ENCODE measurements at places on chromosomes 4 and X. TPM values are rescaled to one million over a fixed set of nuclear protein-coding genes. Genes with fewer than 3 reads are reported as not detected.

DNA sequence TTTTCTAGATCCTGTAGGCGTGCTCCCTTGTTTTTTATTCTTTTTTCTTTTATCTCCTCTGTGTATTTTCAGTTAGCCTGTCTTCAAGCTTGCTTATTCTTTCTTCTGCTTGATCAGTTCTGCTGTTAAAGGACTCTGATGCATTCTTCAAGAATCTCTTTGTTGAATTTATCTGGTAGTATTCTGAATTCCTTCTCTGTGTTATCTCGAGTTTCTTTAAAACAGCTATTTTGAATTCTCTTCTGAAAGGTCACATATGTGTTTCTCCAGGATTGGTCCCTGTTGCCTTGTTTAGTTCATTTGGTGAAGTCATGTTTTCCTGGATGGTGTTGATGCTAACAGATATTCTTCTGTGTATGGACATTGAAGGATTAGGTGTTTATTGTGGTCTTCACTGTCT, 15.3 kb downstream of the RAB33B start:
- H3K27me3 ChIP-seq, result no peaks in the 10 kb centered on the region
- no peaks in the 10 kb centered on the region for H3K4me1 ChIP-seq
- H3K27ac ChIP-seq, result no peak overlapping the region

GRCh38 chr4:119211867-119212233, 663 bp upstream of the USP53 start:
- H3K27ac ChIP-seq, result peak overlapping the region; percentile 98
- no peak for DNase-seq
- H3K36me3 ChIP-seq, result no peaks in the 10 kb centered on the region

DNA sequence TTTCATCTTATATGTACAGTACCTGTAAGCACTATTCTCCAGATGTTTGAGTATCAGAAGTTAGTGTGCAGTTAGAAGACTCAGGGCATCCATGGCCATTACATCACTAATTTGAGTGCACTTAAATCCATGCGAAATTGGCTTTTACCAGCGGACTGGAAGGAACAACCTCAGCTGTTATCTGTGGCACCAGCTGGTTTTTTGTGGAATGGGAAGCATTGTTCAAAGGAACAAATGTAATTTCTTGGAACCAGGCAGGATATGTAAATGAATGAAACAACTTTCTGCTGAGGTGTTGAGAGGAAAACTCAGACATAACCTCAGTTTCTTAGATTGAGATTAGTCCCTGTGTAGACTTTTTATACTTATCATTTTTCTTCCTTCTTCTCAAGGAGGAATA, 60.2 kb downstream of the PDGFRA start:
- no peak for DNase-seq
- H3K36me3 ChIP-seq, result no peaks in the 10 kb centered on the region
- H3K4me3 ChIP-seq, result no peak overlapping the region
- no peaks in the 10 kb centered on the region for H3K27me3 ChIP-seq
- no peaks in the 10 kb centered on the region for H3K4me1 ChIP-seq

GAB1 gene
- 130 TPM for total RNA-seq

STBD1 gene
- 25.5 TPM for total RNA-seq

DNA sequence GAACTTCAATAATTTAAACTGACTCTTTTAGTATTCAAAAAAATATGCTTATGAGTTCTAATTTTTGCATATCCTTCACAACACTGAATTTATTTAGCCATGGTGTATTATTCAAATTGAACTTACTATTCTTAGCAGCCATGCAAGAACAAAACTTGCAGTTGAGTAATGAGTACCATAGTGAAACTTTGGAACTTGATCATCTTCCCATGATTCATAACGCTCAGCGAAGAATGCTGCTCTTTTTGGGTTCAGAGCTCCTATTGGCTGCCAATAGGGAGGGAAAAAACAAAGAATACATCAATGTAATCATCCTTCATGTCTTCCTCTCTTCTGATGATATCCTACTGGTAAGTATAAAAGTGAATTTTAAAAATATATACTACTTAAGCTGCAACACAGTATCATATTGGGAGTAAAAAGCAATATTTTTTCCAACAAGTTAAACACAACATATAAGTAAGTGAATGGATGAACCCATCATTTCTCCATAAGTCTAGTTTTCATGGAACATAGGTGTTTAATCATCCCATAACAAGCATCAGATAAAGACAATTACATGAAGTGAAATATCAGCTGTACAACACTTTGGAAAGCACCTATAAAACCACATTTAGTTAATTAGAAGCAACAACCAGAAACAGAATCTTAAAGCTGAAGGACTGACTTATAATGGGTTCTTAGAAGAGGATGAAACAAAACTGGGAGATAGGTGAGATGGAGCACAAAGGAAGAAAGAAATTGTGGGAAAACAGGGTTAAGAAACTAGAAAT, 145.2 kb upstream of the MAB21L2 start:
- H3K27me3 ChIP-seq, result no peaks in the 10 kb centered on the region
- H3K4me3 ChIP-seq, result no peak overlapping the region
- H3K27ac ChIP-seq, result no peak overlapping the region
- H3K4me1 ChIP-seq, result no peaks in the 10 kb centered on the region
- DNase-seq, result no peak
- H3K36me3 ChIP-seq, result peaks cover 10% of the 10 kb centered on the region

DNA sequence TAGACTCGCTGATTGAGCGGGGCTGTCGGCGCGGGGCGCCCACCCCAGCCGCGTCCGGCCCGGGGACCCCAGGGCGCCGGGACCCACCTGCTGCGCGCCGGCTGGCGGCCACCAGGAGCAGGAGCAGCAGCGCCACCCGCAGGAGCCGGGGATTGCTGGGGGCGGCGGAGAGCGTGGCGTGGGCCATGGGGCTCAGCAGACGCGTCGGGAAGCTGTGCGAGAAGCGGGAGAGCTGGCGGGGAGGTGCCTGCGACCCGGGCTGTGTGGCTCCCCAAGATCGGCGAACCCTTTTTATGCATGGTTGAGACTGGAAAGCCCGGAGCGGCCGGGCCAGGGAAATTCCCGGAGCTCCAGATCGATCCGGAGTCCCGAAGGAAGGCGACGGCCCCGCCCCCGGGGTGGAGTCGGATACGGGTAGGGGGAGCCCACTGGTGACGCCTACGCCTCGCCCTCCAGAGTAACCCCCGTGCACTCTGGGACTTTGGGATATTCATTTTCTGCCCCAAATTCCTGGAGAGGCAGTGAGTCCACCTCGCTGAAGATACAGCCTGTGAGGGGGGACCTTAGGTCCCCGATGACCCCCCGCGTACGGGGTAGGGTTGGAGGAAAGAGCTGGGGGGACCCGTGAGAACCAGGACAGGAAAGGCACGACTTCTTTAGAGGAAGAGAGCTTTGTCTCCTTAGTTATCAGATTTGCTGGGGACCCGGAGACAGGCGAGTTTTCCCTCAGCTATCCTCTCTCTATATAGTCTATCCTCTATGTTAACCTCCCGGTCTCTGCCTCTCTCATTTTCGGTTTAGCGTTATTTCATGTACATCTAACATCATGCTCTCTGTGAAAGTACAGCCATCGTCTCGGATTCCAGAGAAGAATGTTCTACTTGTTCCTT, at the start of gene CXCL3:
Gene CXCL3 (minus strand): TSS at position 265 of the 890 bp plus-strand sequence. CDS start 78 bp downstream, at position 187.
- H3K36me3 ChIP-seq, result no peaks in the 10 kb centered on the region
- peak within 1 kb of the TSS; percentile 83 for H3K27ac ChIP-seq
- DNase-seq, result peak; percentile 85
- H3K4me1 ChIP-seq, result peaks cover 8% of the 10 kb centered on the region
- H3K4me3 ChIP-seq, result peak within 1 kb of the TSS; percentile 56

PAGE2B gene
- total RNA-seq, result not detected

GLOD5 gene
- not detected for total RNA-seq

- no peaks in the 10 kb centered on the region for H3K27me3 ChIP-seq
- no peak overlapping the region for H3K4me3 ChIP-seq
- DNase-seq, result no peak
- H3K4me1 ChIP-seq, result no peaks in the 10 kb centered on the region
Measured at GRCh38 chr4:175470131-175470530, 341.9 kb downstream of the GPM6A start.

HAUS3 gene
- total RNA-seq, result 7.5 TPM

GRCh38 chr4:98663226-98664006, 5.0 kb upstream of the TSPAN5 start:
- peaks cover 10% of the 10 kb centered on the region for H3K4me1 ChIP-seq
- H3K27me3 ChIP-seq, result no peaks in the 10 kb centered on the region
- peak; percentile 31 for DNase-seq
- no peak overlapping the region for H3K4me3 ChIP-seq

DNA sequence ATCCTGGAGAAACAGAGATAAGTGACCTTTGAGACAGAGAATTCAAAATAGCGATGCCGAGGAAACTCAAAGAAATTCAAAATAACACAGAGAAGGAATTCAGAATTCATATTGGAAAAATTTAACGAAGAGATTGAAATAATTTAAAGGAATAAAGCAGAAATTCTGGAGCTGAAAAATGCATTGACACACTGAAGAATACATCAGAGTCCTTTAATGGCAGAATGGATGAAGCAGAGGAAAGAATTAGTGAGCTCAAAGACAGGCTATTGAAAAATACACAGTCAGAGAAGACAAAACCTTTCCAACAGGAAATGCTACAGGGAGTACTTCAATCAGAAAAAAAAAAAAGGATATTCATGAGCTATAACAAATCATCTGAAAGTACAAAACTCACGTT, 185.8 kb downstream of the PARM1 start:
- DNase-seq, result no peak
- no peak overlapping the region for H3K4me3 ChIP-seq
- no peak overlapping the region for H3K27ac ChIP-seq

DNA sequence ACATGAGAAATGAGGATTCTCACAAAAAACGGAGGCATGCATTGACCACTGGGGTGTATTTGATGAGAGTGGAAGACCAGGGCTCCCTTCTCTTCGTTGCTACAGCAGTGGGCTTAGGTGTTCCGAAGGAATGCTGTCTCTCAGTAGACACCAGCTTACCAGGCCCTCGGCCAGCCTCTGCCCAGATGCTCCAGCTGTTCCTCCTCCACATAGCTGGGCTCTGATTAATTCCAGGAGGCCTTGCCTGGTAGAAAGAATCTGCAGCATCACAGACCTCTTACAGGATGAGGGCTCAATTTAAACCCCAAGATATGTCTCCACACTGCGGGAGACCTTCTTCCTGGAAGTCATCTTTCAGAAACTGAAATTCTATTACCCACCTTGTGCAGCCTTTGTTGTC, 346.6 kb upstream of the TENM3 start:
- no peak for DNase-seq
- no peak overlapping the region for H3K27ac ChIP-seq
- no peaks in the 10 kb centered on the region for H3K27me3 ChIP-seq
- H3K36me3 ChIP-seq, result no peaks in the 10 kb centered on the region
- no peak overlapping the region for H3K4me3 ChIP-seq
- H3K4me1 ChIP-seq, result no peaks in the 10 kb centered on the region

DNA sequence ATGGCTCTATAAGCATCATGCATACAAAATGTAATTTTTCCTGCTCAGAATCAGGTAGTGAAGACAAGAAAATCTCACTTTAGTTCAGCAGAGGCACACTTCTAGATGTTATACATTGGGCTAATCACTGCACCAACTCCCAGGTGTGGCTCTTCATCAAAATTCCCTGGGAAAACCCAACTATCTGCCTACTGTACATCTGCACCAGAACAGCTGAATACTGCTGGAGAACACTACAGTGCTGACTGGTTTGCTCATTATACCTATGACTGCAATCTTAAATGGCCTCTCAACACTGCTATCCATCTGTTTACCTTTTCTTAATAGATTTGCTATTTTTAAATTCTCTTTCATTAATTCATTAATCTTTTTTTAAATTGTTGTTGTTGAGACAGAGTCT, 92.0 kb downstream of the UGT8 start:
- no peaks in the 10 kb centered on the region for H3K36me3 ChIP-seq
- no peak overlapping the region for H3K4me3 ChIP-seq
- DNase-seq, result no peak
- no peaks in the 10 kb centered on the region for H3K27me3 ChIP-seq
- no peaks in the 10 kb centered on the region for H3K4me1 ChIP-seq

- H3K36me3 ChIP-seq, result no peaks in the 10 kb centered on the region
- H3K4me3 ChIP-seq, result no peak overlapping the region
- H3K27ac ChIP-seq, result no peak overlapping the region
- H3K4me1 ChIP-seq, result peaks cover 6% of the 10 kb centered on the region
Measured at GRCh38 chrX:121161501-121161933, 114.1 kb downstream of the GLUD2 start.

FHIP1A gene
- 15.2 TPM for total RNA-seq

- H3K36me3 ChIP-seq, result no peaks in the 10 kb centered on the region
- H3K27ac ChIP-seq, result no peak overlapping the region
- no peaks in the 10 kb centered on the region for H3K27me3 ChIP-seq
- DNase-seq, result no peak
Measured at GRCh38 chr4:154124539-154125255, 335.8 kb upstream of the SFRP2 start.

- H3K36me3 ChIP-seq, result no peaks in the 10 kb centered on the region
- H3K27me3 ChIP-seq, result no peaks in the 10 kb centered on the region
- DNase-seq, result no peak
- no peak overlapping the region for H3K4me3 ChIP-seq
- no peaks in the 10 kb centered on the region for H3K4me1 ChIP-seq
Measured at GRCh38 chr4:189294574-189294973, 646.1 kb upstream of the FRG1 start.

DNA sequence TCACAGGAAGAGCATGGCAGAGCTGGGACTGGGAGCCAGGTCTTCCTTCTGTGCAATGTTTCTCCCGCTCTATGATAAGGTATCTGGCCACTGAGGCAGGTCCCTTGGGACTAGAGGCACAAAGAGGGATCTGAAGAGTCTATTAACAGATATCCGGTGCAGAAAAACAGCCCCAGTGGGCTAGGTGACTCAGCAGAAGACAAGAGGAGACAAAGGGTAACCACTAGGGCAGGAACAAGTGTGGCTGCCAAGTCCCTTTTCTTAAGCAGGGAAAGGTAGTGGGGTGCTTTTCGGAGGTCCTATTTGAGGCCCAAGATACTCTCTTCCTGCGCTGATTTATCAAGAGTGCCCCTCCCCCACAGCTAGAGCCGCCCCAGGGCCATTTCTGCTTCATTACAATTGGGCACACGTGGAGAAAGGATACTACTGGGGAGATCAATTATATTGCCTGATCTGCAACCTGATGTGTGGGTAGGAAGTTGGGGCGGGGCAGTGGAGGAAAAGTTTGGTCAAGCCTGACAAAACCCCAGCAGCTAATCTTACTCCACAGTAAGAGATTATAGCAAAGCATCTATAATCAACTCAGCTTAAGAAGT, at the start of gene DGAT2L6:
Gene DGAT2L6 (plus strand): TSS at position 546 of the 596 bp plus-strand sequence. CDS start 100 bp downstream, outside the sequence.
- no peaks in the 10 kb centered on the region for H3K27me3 ChIP-seq
- H3K27ac ChIP-seq, result no peak within 1 kb of the TSS
- DNase-seq, result no peak
- no peaks in the 10 kb centered on the region for H3K4me1 ChIP-seq
- no peaks in the 10 kb centered on the region for H3K36me3 ChIP-seq

- peak within 1 kb of the TSS; percentile 48 for H3K4me3 ChIP-seq
- peaks cover 62% of the 10 kb centered on the region for H3K27me3 ChIP-seq
- no peak for DNase-seq
- peaks cover 18% of the 10 kb centered on the region for H3K4me1 ChIP-seq
- H3K36me3 ChIP-seq, result no peaks in the 10 kb centered on the region
Measured at GRCh38 chr4:93828332-93828994, at the start of gene ATOH1. Gene ATOH1, plus strand, starts transcription at chr4:93828753. Its CDS starts 174 bp downstream, at chr4:93828927.

- H3K4me1 ChIP-seq, result peaks cover 11% of the 10 kb centered on the region
- DNase-seq, result no peak
- H3K27ac ChIP-seq, result no peak overlapping the region
- H3K36me3 ChIP-seq, result no peaks in the 10 kb centered on the region
- H3K27me3 ChIP-seq, result no peaks in the 10 kb centered on the region
Measured at GRCh38 chrX:124223524-124223923, 108.9 kb upstream of the TEX13D start.
